NB4 (cell line): ENCODE measurements at places on chromosomes 2 and 18.

DNA sequence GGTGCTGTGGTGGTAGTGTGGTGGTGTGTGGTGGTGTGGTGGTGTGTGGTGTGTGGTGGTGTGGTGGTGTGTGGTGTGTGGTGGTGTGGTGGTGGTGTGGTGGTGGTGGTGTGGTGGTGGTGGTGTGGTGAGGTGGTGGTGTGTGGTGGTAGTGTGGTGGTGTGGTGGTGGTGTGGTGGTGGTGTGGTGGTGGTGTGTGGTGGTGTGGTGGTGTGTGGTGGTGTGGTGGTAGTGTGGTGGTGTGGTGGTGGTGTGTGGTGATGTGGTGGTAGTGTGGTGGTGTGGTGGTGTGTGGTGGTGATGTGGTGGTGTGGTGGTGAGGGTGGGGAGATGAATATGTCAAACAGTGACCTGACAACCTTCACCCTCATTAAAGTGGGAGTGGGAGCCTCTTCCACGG is 55.6 kb upstream of the DLGAP1 start:
- peak; percentile 34 for DNase-seq

GRCh38 chr2:191738667-191739066 is 60.7 kb downstream of the NABP1 start:
- no peak for DNase-seq

DNA sequence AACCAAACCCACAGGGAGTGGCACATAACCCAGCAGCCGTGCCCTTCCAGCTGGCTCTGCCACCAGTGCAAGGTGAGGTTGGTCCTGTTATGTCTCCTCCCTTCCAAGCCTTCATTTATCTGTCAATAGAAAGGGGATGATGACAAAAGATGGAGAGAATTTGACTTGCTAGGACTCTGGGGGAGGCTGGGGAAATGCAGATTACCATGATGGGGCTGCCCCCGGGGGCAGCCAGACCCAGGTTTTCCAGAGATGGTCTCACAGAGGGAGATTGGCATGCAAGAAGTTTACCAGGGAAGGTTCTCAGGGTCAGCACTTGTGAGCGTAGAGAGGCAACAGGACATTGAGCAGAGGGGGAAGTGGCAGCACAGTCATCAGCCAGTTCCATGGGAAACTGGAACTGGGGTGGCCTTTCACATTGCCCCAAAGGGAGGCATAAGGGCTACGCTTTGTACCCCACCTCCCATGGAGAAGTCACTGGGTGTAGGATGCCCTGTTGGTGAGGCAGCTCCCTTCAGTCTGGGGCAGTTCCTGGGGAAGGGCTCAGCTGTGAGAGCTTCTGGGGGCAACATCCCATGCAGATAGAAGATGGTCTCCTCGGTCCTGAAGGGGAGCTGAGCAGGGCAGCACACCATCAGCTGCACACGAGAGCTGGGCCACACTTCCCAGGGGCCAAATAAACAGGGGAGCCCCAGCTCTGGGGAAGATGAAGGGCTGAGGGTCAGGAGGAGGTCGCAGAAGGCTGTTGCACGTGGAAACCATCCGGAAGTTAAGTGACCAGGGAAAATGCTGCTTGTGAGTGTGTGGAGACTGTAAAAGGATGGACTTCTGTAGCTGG is 117.8 kb upstream of the EPC2 start:
- DNase-seq: no peak

DNA sequence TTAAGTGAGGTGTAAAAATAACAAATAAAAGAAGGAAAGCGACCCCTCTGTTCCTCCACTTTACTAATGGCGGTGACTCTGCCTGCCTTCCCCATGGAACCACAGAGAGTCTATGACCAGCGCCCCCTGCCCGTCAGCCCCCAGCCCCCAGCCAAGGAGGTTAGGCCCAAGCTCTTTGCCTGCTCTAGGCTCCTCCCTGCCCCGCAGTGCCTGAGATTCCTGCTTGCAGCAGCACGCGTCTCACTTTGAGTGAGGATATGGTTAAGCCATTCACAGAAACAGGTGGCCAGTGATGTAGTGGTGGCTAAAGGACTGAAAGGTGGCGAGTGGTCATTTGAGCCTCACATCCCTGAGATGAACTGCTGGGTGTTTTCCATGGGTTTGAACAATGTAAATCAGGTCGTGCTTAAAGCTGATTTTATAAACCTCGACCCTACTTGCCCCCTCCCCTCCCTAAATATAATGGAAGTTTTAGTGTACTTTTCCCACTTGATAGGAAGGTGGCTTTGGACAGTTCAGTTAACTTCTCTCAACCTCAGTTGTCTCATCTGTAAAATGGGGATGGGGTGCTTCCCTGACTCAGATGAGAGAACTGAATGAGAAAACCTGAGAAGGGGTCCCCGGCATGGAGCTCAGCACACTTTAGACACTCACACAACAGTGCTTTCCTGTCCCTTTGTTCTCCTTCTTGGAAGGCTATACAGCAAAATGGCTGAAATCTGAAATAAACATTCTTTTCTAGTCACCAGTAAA is 46.5 kb downstream of the IL1RL2 start:
- no peak for DNase-seq

DNA sequence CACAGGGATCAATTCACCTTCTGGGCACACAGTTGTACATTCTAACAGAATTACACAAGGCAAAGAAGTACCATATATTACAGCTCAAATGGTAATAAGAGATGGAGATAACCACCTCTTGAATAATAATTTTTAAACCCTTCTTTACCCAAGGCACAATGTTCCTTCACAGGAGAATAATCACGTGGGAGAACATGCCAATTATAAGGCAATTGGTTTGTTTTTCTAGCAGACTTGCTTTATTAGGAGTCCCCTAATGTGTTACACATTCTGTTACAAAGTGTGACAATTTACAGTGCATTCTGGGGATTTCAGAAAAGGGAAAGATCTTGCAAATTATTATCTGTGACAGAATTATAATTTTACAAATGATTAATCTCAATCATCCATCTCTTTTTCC is 380.3 kb downstream of the RND3 start:
- no peak for DNase-seq

GRCh38 chr18:66623821-66624220 is 19.9 kb upstream of the CDH19 start:
- DNase-seq: no peak

DNA sequence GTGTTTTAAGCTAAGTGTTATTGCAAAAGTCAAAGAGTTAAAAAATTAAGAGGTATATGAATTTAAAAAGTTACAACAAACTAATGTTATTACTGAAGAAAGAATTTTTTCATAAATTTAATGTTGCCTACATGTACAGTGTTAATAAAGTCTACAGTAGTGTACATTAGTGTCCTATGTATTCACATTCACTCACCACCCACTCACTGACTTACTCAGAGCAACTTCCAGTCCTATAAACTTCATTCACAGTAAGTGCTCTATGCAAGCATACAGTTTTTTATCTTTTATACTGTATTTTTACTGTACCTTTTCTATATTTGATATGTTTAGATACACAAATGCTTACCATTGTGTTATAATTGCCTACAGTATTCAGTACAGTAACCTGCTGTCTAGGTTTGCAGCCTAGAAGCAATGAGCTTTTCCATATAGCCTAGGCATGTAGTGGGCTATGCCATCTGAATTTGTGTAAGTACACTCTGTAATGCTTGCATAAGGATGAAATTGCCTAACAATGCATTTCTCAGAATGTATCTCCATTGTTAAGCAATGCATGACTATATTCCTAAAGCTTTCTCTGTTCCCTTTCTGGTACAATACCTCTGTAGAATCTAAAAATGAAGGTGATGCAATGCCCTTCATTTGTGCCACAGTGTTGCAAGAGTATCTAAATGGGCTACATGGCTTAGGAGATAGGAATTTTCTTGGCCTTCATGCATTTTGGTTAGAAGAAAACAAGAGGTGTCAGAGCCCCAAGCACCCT is 370.8 kb upstream of the NT5C1B start:
- DNase-seq: peak; percentile 6

- no peak for DNase-seq
Observed at GRCh38 chr18:74073957-74074667, 73.5 kb downstream of the FBXO15 start.

GRCh38 chr2:154704991-154705390 is 6.5 kb downstream of the KCNJ3 start:
- DNase-seq: no peak

DNA sequence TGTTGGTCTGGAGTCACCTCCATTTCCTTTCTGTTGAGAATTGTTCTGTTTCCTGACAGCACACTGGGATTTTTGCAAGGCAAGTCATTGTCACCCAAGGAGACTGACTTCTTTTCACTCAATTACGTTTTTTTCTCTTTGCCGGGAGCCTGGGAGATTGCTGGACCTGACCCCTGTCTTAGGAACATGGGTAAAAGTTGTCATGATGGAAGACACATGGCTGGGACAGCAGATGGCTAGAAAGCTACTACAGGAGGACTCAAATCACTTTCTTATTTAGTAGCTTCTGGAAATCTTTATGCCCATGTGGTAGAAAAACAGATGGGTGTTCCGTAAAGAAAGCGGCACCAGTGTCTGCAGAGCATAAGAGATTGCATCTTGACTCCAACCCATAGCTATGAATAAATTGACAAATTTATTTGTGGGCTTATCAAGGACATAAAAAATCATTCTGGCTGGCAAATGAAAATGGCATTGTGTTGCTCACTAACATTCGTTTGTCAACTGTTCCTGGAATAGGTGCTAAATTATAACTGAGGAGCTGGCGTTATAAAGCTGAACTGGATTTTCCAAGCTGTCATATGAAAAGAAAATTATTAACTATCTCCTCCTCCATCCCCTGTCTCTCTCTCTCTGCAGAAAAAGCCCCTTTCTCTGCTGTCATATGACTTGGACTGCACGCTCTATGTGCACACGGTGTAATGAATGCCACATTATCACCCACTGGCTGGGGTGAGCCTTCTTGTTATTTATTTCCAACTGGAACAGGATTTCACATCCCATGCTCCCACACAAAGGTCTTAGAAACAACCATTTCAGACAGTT is 159.8 kb downstream of the SH3RF3 start:
- no peak for DNase-seq

DNA sequence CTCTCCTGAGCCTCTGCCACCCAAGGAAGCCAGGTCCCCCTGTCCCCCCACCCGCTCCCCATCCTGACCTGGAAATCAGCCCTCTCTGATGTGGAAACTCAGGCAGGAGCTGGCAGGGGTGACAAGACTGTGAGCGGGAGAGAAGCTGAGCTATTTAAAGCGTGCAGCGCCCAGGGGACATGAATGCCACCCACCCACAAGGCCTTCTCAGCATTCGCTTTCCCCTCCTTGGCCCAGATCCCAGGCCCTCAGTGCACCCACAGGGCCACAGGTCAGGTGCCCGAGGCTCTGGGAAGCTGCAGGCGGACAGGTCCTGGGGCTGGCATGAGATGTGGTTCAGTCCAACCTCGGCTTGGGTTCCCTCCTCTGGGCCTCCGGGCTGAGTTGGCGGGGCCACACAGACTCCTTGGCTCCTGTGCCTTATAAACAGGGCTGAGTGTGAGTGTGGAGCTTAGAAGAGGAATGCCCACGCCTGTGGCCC is 168.3 kb downstream of the SMAD7 start:
- DNase-seq: no peak

DNA sequence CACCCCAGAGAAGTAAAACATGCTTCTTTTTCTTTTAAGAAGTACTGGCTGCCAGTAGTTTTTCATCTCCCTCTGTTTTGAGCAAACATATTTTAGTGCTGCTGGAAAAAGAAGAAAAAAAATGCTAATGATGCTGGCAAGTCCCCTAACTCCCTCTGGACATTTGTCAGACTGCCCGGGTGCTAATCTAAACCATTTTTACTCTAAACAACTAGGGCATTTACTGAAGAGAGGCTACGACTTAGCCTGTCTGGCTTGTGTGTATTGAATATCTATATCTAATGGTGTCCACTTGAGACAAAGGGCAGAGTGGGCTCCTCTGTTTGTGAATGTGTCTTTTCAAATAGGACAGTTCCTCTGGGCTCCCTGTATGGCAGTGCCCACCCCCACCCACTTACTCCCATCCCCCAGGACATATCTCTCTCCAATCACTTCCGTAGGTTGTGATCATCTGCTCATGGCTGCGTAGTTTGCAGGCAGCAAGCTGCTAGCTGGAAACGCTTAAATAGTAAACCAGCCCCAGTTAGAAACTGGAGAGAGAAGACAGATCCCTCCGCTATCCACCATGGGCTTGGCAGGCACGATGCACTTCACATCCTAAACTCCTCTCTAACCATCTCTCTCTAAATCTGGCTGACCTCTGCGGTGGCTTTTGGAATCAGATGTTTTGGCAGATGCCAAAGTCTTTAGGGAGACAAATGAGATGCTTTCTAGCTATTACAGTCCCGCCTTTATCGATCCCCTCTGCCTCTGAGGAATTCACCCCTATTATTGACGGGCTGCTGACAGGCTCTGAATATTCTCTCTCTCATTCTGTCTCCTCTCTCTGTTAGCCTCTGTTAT is 58.3 kb downstream of the DOCK10 start:
- no peak for DNase-seq

- DNase-seq: peak; percentile 40
Observed at GRCh38 chr2:183248866-183249567, 124.8 kb downstream of the NUP35 start.

DNA sequence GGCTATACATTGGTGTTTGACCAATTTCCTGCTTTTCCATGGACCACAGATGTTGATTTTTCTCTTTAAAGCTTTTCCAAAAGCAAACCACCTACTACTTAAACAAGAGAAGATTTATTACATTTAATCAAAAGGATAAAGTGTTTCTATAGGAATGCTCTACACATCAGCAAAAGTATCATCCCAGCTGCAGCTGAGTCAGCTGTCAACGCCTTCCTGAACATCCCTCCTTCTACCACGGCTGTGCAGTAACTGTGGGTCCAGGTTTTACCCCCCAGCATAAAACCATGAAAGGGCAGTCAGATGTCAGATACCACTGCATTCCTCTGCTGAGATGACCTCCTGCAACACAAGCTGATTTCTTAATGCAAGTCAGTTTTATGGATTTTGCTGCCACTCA is 524.5 kb upstream of the MEX3C start:
- DNase-seq: no peak

- DNase-seq: no peak
Observed at GRCh38 chr2:41129988-41130387, 678.1 kb upstream of the SLC8A1 start.

DNA sequence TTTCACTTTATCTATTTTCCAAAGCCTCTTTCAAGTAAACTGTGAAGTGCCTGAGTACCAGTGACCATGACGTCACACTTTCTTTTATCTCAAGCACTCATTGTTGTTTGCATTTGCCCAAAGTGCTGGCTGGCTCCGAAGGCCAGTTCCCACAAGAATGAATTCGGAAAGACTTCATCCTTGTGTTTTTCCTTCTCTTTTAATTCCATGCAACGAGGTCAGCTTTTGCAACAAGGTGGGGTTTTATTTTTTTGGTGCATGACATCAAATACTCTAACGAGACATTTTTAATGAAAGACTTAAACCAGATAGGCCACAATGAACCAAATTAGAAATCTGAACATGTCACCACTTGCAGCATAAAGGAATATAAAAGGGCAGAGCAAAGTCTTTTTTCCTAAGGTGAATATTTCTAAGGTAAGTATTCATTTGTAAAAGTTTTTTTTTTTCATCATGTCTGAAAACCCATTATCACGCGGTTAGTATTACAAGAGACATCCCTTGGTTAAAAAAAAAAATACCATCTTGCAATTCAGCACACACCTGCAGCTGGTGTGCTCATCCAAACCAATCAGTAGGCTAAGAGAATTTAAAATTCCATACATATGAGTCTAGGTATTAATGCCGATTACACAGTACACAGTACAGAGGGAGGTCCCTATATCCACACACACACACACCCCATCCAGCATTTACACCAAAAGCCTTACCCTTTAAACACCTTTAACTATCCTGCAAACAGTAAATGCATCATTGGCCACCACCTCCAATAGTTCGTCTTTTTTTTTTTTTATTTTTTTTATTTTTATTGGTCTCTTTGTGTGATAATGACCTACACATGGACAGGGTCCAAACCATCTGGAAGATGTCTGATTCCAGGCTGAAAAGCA is 2.3 kb downstream of the ARL4C start:
- no peak for DNase-seq
